Memory B cell (primary cell): ENCODE measurements at places on chromosomes 4 and X.

- no peak for DNase-seq
Measured at GRCh38 chr4:139050446-139050845, 34.9 kb downstream of the NOCT start.

- no peak for DNase-seq
Measured at GRCh38 chr4:1517592-1518411, 111.6 kb upstream of the NKX1-1 start.

GRCh38 chr4:74109870-74110605 is 11.0 kb upstream of the CXCL2 start:
- DNase-seq = no peak

GRCh38 chr4:20319825-20320612 is 68.3 kb downstream of the SLIT2 start:
- DNase-seq = no peak

DNA sequence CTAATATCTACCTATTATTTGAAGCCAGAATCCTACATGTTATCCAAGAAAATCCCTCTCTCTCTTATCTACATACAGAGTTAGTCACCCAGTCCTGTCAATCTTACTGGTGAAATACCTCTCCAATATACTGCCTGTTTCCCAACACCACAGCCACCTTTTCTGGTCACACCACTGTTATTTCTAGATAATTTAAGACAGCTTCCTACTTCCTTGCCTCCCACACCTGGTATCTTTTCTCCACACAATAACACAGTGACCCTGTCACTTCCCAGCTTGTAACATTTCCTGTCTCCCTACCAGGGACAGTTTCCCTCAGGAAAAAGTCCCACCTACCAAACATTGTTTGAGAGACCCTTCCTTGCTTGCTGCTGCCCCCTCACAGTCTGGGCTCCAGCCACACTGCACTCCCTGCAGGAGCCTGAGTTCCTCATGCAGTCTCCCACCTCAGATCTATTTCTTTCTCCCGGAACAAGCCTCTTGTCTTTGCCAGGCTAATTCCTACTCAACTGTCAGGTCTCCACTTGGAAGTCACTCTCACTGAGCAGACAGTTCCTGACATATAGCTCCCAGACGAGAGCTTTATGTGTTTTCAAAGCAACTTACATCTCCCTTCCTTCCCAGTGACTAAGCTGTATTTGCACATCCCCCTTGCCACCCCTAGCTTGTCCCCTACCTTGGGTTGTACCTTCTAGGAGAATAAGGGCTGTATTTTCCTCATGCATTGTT is 73.6 kb upstream of the QRFPR start:
- DNase-seq = no peak

- no peak for DNase-seq
Measured at GRCh38 chrX:39645178-39645895, 452.4 kb downstream of the BCOR start.

DNA sequence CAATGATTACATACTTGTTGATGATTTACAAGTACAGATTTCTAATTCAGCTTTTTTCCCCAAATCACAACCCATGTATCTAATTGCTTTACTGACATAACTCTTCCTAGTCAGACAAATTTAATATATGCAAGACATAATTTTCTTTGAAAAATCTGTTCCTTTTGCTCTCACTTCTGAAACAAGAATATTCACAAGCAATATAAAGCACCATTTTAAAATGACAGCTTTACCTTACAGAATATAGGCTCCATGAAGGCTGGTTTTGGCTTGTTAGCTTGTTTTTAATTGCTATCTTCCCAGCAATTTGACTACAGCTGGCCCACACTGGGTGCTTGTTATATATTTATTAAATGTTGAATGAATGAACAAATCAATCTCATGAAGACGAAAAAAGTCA is 24.5 kb downstream of the GPM6A start:
- DNase-seq = no peak

DNA sequence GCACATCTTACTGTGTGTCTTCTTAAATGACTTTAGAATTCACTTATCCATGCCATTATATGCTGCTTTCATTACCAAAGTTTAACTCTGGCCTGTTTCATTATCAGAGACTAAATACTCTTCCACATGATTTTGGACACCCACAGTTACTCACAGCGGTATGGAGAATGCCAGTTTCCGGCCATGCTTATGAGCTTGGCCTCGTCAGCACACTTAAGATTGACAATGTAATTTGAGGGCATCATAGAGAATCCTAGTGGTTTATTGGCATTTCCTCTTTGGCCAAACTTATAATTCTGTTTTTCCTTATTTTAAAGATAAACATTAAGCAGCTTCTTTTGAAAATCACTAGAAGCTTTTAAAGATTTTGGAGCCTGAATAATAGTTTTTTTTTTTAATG is 104.5 kb downstream of the IRF2 start:
- DNase-seq = no peak

- DNase-seq = no peak
Measured at GRCh38 chr4:6876440-6876839, 33.2 kb upstream of the TBC1D14 start.

GRCh38 chr4:153122855-153123254 is 81.4 kb upstream of the TRIM2 start:
- no peak for DNase-seq

DNA sequence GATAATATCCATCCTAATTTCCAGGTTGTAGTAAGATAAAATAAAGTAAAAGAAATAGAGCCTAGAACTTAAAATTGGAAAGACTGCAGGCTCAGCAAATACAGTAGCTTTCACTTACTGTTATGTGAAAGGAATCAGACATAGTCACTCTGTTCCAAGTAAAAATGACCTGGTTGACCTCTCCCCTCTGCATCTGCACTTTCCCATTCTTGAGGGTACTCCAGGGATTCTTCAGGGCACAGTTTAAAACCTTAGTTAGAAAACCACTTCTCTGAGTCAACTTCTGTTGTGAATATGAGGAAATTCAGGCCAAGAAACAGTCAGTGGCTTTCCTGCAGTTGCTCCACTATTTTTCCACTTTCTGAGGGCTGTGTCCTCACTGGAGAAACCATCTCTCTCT is 42.9 kb downstream of the FRAS1 start:
- DNase-seq = no peak

- no peak for DNase-seq
Measured at GRCh38 chr4:120682981-120683380, 239.5 kb downstream of the PRDM5 start.

GRCh38 chrX:129726307-129727111 is 12.3 kb upstream of the XPNPEP2 start:
- DNase-seq = no peak

DNA sequence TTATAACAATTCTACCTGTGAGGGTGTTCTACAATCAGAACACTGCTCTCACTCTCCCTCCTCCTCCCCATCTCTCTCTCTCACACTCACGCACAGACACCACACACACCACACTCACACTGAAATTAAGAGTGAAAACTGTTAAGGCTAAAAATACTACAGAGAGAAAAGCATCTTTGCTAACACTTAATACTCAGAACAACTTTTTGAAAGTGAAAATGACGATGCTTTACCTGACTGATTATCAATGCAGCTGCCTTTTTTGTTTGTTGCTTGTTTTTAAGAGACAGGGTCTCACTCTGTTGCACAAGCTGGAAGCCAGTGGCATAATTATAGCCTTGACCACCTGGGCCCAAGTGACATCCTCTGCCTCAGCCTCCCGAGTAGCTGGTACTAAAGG is 222.4 kb downstream of the APBB2 start:
- DNase-seq = no peak
